ENCODE measurements at places on chromosomes 6 and 20.

- DNase-seq = no peak
These were observed 273.8 kb downstream of the SAMD5 start for GRCh38 chr6:147782302-147782701.

DNA sequence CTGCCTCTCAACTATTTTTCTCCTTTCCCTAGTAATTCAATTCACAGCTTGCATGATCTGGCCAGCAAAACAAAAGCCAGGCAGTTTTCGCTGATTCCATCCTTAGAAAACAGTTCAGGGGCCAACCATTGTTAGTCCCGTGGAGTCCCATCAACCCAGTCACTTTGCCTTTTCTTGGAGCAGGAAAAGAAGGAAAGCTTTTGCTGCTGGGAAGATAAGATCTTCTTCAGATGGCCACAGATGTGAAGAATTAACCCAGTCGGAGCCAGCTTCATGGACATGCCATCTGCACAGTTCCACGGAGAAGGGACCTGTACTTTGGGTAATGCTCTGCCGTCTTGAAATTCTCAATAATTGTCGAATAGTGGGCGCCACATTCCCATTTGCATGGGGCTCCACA, 76.9 kb upstream of the TSHZ2 start:
- DNase-seq = no peak

- no peak for DNase-seq
These were observed 94.4 kb upstream of the SIRPA start for GRCh38 chr20:1800777-1801176.

GRCh38 chr6:161266513-161267230, 7.2 kb downstream of the AGPAT4 start:
- no peak for DNase-seq

- DNase-seq = no peak
These were observed 61.3 kb downstream of the EFCAB8 start for GRCh38 chr20:32920066-32920465.

GRCh38 chr20:44021900-44022299, 107.2 kb downstream of the TOX2 start:
- no peak for DNase-seq

DNA sequence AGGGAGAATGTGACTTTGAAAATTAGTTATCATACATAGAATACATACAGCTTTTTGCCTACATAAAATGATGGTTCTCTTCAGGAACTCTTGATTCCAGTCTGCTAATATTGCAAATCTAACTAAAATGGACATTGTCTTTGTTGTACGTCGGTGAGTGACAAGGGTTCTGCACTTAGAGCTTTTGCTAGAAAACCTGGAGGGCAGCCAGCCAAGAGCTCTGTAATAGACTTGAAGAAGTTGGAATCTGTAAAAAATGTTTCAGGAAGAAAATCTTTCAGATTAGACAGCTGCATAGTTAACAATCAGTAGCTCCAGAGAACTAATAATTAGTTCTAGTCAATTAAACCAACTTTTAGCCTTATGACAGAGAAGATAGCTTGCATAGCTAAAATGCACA, 138.3 kb downstream of the FLRT3 start:
- no peak for DNase-seq

DNA sequence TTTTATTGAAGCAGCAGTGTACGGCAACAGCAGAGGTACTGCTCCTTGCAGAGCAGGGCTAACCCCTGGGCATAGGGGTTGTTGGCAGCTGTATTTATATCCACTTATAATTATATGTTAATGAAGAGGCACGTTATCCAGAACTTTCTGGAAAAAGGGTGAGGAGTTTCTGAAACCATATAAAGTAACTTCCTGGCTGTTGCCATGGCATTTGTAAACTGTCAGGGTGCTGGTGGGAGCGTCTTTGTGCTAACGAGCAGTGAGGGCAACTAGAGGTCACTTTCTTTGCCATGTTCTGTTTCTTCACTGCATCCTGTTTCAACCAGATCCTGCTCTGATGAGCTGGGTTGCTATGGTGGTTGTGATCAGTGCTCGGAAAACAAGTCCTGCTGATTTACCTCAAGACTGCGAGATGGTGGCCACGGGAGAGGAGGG, 11.1 kb upstream of the ARFGEF2 start:
- DNase-seq = no peak

DNA sequence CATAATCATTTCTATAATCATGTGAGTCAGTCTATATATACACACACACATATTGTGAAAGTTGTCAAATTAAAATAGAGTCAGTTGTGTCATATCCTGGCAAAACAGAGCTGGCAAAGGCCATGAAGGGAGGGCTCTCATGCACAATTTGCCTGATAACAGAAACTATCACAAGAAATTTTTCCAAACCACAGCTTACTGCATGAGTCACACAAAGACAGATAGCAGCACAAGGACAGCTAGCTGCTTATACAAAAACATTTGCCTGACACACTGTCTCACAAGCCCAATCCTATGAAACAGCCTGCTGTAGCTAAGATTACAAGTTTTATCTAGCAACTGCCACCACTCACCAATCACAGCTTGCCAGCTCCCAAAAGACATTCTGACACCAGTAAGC, 848.5 kb upstream of the MAN1A1 start:
- no peak for DNase-seq
